ENCODE measurements at places on chromosomes 13 and 19. TPM values are rescaled to one million over a fixed set of nuclear protein-coding genes. Genes with fewer than 3 reads are reported as not detected.

CCDC70 gene
- total RNA-seq: not detected

ASPDH gene
- not detected for total RNA-seq

CDX2 gene
- total RNA-seq: not detected

TEX101 gene
- total RNA-seq: not detected

LHFPL6 gene
- total RNA-seq: 73.5 TPM

ALOX5AP gene
- total RNA-seq: not detected

RASA3 gene
- total RNA-seq: 33.2 TPM

ADGRE2 gene
- total RNA-seq: not detected

FGF22 gene
- not detected for total RNA-seq

KLK6 gene
- total RNA-seq: not detected

NPAS1 gene
- 0.78 TPM for total RNA-seq

ZNF382 gene
- total RNA-seq: 7.7 TPM

ENOX1 gene
- 0.65 TPM for total RNA-seq

EFNA2 gene
- total RNA-seq: not detected

CEACAM3 gene
- not detected for total RNA-seq

ZNF471 gene
- total RNA-seq: 3.9 TPM

ZNF723 gene
- total RNA-seq: not detected

PSG6 gene
- not detected for total RNA-seq

KLK12 gene
- total RNA-seq: not detected

LRFN3 gene
- 5.9 TPM for total RNA-seq

FTL gene
- 3,310 TPM for total RNA-seq

PRSS57 gene
- total RNA-seq: not detected

ZNF575 gene
- total RNA-seq: 0.26 TPM

KLK1 gene
- not detected for total RNA-seq

LILRA2 gene
- total RNA-seq: not detected

LACC1 gene
- 13.6 TPM for total RNA-seq

PCDH20 gene
- not detected for total RNA-seq

FBN3 gene
- total RNA-seq: not detected

NLRP11 gene
- total RNA-seq: not detected

PTPRH gene
- total RNA-seq: 7.1 TPM

PNMA8A gene
- total RNA-seq: 8.1 TPM

ATP1A3 gene
- total RNA-seq: 0.52 TPM

UFM1 gene
- 103 TPM for total RNA-seq

CYP4F8 gene
- not detected for total RNA-seq

IZUMO4 gene
- 0.78 TPM for total RNA-seq

NALCN gene
- total RNA-seq: 1.3 TPM

Measured in articular chondrocyte of knee joint (primary cell).